Activated CD8-positive, alpha-beta memory T cell treated with anti-CD3 and anti-CD28 coated beads, Interleukin-2, amount 50 U/mL, for 48 hours (primary cell): ENCODE measurements at places on chromosomes 3 and 15.

DNA sequence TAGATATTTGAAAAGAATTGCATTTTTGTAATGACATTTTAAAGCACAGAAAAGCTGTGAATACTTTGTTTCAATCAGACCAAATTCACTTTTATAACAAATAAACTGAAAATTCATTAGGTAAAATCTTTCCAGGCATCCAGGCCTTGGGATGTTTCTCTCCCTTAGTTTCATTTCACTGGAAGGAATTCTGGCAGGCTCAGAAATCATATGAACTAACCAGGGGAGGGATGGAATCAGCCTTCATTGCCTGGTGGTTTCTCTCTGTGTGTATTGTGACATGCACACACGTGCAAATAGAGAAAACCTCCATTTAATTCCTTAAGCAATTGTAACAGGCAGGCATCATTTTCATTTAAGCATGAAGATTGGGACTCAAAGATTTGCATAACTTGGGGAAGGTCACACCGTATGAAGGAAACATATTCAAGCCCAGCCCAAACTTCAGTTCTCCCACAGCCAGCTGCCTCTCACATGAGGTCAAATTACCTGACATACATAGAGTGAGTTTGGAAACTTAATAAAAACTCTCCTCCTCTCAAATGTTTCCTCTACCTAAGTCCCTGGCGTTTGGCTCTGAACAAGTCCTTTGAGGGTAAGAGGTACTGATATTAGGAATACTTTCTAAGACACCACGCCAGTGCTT lies 376.1 kb upstream of the MCTP2 start:
- no peak for DNase-seq

GRCh38 chr3:6097021-6097420 lies 763.9 kb upstream of the GRM7 start:
- no peak for DNase-seq

GRCh38 chr15:80259942-80260510 lies 8.0 kb upstream of the CTXND1 start:
- no peak for DNase-seq

DNA sequence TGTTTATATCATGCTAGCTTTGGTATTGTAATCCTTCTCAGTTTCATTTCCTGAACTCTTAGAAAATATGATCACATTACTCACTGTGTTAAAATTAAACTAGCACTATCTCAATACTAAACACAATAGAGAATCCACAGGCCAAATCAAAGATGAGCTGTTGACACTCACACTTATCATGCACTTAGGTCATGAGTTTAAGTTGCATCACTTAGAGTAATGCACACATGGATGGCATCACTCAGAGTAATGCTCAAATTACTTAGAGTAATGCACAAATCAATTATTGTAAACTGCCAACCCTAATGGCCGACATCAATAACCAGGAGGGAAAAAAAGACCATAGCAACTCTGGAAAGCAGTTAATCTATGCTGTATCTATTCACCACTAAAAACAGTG lies 40.0 kb upstream of the MCF2L2 start:
- no peak for DNase-seq

DNA sequence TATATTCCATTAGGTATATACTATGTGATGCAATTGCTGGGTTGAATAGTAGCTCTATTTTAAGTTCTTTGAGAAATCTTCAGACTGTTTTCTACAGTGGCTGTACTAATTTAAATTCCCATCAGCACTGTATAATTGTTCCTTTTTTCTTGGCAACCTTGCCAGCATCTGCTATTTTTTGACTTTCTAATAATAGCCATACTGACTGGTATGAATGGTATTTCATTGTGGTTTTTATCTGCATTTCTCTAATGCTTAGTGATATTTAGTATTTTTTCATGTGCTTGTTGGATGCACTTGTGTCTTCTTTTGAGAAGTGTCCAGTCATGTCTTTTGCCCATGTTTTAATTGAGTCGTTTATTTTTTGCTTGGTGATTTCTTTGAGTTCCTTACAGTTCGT lies 145.1 kb upstream of the PLSCR5 start:
- no peak for DNase-seq

- no peak for DNase-seq
These were observed 768 bp downstream of the ANO10 start for GRCh38 chr3:43620831-43621655.

DNA sequence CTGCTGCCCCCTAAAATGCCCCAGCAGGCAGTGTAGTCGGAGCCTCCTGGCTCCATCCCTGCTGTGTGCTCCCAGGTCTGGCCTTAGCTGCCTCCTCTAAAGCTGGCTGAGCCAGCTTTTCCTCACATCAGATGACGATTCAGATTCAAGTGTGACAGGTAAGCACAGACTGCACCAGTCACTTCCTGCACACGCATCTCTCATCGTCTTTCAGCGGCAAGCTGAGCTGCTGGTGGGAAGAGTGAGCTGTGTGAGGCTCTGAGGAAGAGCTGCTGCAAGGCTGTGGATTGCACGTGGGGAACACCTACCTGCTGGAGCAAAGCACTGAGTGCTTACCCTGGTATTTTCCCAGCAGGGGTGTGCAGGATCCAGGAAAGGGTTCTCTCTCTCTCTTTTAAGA lies 88.4 kb upstream of the RPL32 start:
- DNase-seq: no peak

DNA sequence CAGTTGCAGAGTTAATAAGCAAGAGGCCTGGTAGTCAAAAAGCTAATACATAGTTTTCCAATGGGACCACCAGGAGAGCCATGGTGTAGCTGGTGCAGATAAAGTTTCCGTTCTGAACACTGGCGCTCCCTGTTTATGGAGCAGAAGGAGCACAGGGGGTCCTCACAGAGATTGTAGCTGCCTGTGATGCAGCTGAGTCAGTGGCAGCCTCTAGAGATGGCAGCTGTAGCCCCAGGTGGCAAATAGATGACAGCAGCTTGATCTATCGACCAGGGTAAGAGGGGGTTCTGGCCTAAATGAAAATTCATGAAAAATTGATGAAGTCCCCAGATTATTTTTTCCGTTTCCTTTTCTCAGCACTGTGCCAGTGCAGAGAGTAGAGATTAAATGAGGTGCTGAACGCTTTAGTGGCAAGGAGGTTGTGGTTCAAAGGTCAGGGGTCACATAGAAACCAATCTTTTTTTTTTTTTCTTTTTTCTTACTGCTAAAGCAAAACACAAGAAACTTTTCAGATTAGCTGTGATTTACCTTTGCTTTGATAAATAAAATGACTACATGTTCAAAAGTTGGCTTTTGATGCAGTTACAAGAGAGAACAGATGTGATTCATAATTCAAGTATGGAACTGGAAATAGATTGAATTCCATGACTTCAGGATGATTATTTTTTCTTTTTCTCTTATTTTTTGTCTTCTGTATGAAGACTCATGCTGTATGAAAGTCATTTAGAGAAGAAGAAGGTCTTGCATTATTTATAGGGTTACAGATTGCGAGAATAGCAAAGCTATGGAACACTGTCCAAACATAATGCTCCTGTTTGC lies 63.3 kb downstream of the ROBO2 start:
- no peak for DNase-seq

DNA sequence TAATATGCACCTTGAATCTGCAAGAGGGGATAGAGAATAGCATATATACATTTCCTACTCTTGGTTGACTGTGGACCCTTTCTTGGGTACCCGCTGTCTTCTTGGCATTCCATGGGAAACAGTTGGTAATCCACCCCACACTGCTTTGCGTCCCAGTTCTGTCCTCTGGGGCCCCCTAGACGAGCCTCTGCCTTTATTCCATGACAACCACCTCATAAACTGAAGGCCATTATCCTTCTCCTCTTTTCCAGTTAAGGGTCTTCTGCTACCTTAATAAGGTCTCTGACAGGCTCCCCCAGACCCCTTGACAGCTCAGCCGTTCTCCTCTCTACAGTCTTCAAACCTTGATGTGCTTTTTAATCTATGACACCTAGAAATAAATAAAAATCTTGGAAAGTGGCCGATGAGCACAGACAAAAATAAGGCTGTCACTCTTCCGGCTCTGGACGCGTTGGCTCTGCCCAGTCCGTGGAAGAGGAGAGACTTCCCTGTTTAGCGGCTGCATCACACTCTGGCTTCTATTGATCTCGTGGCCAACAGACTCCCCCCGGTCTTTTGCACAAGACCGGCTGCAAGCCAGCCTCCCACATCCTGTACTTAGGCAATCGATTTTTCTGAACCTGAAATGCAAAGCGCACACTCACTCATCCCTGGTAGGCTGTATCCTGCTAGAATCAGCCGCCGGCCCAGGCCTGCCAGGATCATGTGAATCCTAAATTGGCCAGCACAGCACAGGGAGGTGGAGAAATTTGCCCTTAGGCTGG lies 251.0 kb upstream of the TLE3 start:
- DNase-seq: no peak

DNA sequence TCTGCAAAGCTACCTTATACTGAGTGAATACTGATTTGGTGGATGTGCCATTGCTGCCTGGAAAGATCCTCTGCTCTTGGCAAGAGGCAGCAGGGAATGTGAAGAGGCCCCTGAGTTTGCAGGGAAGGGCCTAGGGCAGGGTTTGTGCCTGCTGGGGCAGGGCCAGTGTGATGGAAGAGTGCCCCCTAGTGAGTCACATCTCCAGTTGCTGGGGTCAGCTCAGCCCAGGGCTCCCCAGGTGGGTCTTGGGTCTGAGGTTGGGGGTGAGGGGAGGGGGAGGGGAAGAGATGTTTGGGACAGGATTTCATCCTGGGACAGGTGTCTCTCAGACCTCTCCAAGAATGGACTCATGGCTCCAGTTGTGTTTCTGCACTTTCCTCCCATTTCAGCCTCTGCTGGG lies 4.1 kb upstream of the AMOTL2 start:
- DNase-seq: no peak

GRCh38 chr3:58254144-58254543 lies 16.6 kb downstream of the ABHD6 start:
- DNase-seq: no peak

DNA sequence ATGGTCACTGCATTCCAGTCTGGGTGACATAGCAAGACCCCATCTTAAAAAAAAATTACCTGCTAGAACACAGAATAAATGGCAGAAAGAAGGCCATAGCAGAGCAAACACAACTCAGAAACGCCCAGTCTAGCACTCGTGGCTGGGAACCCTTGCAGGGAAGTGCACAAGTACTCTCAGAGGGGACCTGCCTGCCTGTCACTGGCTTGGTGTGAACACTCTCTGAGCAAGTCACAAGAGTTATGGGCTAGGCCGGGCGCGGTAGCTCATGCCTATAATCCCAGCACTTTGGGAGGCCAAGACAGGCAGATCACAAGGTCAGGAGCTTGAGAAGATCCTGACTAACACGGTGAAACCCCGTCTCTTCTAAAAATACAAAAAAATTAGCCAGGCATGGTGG lies 17.2 kb downstream of the SFMBT1 start:
- no peak for DNase-seq

- DNase-seq: no peak
These were observed 3.5 kb upstream of the MUC4 start for GRCh38 chr3:195815169-195815771.

- peak; percentile 63 for DNase-seq
These were observed 185.0 kb downstream of the OR4M2 start for GRCh38 chr15:22265056-22265945.
